Nephron progenitor cell (in vitro differentiated cells): ENCODE measurements at places on chromosomes 12 and 14.

GRCh38 chr12:52618216-52618615 is at the start of gene KRT73:
KRT73 (minus strand) TSS chr12:52618559; CDS start chr12:52618524, 35 bp downstream.
- no peak for DNase-seq

GRCh38 chr14:32681598-32681997 is 257.1 kb upstream of the NPAS3 start:
- no peak for DNase-seq

- DNase-seq = no peak
Observed at GRCh38 chr12:80374615-80375014, 69.4 kb upstream of the PTPRQ start.

DNA sequence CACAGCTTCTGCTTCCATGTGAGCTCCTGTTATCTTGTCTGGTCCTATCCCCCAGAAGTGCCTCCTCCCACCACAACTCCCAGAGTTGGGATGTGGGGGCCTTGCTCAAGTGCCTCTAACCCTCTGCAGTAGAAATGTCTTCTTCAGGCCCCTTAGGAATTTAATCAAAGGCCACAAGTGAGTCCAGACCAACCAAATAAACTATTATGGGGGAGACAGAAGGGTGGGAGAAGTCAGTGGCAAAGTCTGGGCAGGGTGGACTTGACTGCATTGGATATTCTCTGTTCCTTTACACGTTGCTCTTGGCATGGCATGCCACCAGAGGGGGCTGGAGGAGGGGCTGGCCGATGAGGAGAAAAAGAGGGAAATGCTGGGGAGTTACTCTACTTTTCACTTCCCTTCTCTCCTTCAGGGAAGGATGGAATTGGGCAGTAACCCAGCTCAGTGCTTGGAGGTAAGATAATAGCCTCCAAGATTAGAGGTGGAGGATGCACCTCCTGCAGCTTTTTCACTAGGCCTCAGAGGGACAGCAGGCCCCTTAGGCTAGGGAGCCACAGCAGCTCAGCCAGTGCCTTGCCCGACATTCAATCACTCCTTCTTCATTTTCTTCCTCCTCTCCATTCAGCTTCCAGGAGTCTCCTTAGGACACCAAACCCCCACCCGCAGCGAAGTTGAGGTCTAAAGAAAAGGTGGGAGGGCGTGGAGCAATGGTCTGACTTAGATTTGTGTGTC is 1.2 kb upstream of the AP1G2 start:
- peak; percentile 56 for DNase-seq

DNA sequence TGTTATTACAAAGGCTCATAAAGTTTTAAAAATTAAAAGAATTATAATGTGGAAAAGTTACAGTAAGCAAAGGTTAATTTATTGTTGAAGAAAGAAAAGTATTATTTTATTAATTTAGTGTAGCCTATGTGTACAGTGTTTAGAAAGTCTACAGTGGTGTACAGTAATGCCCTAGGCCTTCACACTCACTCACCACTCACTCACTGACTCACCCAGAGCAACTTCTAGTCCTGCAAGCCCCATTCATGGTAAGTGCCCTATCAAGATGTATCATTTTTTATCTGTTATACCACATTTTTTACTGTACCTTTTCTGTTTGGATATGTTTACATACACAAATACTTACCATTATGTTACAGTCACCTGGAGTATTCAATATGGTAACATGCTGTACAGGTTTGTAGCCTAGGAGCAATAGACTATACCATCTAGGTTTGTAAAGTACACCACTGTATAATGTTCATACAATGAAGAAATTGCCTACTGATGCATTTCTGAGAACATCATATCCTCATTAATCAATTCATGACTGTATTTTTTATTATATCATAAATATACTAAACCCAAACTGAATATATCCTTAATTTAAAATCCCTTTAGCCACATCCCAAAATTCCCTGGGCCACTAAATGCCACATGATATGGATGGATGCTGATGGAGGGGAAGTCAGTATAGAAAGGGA is 43.6 kb upstream of the NID2 start:
- DNase-seq = no peak

DNA sequence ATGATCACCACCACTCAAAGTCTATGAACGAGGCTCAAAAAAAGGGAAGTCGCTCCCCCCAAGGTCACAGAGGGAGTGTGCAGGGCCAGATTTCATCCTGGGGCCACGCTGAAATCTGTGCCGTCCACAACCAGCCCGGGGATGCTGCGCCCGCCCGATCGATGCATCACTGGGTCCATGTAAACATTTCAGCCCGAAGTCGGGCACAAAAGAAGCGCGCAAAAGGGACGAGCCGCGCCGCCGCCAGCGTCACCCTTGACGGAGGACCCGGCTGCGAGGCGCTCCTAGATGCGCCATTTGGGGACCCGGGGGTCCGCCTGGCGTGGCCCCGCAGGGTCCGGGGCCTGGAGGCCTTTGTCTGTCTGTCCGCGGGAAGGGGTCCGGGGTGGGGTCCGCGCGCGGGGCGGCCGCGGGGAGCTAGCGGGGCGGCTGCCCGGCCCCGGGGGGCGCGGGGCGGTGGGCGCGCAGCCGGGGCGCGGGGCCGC is 503 bp downstream of the FBXO21 start:
- peak; percentile 56 for DNase-seq

DNA sequence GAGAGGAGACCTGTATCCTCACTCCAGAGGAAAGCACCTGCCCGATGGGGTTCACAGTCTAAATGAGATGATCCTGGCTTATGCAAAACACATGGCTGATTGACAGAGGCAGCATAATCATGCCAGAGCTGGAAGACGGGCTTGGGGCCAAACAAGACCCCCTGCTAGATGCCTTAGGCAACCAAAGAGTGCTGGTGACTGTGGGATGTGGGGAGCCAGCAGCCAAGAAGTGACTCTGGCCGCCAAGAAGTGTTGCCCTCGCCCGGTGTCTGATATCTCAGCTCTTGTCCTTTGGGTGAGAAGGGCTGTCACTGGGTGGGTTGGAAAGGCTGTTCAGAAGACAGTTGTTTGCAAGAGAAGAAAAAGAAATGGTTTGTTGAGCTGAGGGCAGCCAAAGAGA is 56.7 kb downstream of the PLEKHG3 start:
- no peak for DNase-seq

DNA sequence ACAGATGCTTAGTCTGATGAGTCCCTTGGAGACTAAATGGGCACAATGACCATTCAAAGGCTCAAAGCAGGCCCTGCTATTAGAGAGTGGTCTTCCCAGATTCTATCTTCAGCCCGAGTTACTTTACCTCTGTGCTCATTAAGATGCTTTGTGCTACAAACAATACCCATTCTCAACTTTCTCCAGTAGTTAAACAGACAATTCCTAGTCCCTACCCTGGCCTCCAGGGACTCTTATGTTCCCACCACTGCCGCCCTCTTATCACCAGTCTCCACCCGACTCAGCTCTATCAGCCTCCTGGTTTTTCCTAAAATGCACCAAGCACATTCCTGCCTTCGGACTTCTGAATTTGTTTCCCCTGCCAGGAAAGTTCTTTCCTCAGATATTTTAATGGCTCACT is 25.6 kb upstream of the GPHB5 start:
- DNase-seq = no peak

DNA sequence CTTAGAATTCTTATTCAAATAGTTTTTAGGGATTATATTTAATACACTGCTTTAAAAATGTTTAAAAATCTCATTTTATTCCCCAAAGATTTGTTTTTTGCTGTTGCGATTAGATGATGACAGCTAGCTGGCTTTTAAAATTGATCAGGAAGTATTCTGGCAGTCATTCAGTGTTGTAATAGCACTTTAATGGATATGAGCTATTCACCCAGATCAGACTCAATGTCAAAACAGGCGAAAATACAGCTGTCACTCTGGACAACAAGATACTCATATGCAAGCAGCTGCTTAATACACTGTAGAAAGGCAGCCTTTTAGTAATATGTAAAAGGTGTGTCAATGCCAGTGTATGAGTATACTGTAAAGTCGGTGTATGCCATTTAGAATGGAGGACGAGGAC is 91.7 kb downstream of the NPAS3 start:
- DNase-seq = no peak

DNA sequence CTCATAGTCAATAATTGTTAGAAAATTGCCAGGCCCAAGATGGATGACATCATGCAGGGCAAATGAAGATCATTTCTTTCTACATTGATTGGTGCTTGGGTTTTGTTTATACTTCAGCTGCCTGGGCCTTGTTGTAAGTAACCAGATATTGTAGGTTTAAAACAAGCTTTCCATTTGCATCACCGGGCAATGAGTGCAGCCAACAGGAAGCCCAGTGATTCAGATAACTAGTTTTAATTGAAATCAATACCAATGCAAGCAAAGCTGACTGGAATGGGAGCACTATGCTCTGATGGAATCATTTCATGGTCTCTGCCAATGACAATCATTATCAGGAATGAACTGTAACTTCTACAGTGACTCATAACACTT is 279.3 kb downstream of the DUSP6 start:
- DNase-seq = no peak

GRCh38 chr12:89781946-89782550 is 73.4 kb upstream of the ATP2B1 start:
- DNase-seq = no peak

- no peak for DNase-seq
Observed at GRCh38 chr12:96912261-96912660, 5.2 kb downstream of the NEDD1 start.

- DNase-seq = peak; percentile 42
Observed at GRCh38 chr12:55017416-55017925, 2.3 kb upstream of the NEUROD4 start.

GRCh38 chr14:102965971-102966655 is 43.6 kb downstream of the AMN start:
- no peak for DNase-seq

DNA sequence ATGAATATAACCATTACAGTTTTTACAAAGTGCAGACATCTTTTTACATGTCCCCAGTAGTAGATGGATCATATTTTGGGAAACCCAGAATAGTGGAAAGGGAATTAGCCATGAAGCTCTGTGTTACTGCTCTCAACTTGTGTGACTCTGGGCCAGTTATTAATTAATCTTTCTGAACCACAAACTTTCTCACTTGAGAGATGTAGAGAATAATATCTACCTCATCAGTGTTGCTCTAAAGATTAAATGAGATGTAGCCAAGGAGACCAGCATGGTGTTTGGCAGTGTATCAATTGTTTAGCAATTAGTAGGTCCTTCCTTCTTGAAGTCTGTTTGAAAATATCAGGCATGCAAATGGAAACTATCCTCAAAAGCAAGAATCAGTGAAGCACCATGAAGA is 169.2 kb downstream of the TMTC2 start:
- no peak for DNase-seq

DNA sequence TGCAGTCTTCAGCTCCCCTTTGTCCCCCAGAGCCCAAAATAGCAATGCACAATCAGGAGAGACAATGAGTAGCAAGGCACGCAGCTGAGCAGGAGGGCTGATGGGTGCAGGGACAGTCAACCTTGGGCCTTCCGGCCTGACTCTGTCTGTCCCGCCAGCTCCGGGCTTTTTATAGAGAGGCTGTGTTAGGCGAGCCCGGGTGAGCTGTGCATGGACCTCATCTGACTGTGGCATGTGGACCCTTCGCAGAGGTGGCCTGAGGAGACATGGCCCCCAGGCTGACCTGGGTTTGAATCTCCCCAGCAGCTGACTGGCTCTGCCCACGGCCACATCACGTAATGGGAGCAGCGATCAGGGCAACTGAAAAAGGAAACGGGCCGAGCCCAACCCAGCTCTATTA is 177.9 kb downstream of the TSPAN9 start:
- no peak for DNase-seq

DNA sequence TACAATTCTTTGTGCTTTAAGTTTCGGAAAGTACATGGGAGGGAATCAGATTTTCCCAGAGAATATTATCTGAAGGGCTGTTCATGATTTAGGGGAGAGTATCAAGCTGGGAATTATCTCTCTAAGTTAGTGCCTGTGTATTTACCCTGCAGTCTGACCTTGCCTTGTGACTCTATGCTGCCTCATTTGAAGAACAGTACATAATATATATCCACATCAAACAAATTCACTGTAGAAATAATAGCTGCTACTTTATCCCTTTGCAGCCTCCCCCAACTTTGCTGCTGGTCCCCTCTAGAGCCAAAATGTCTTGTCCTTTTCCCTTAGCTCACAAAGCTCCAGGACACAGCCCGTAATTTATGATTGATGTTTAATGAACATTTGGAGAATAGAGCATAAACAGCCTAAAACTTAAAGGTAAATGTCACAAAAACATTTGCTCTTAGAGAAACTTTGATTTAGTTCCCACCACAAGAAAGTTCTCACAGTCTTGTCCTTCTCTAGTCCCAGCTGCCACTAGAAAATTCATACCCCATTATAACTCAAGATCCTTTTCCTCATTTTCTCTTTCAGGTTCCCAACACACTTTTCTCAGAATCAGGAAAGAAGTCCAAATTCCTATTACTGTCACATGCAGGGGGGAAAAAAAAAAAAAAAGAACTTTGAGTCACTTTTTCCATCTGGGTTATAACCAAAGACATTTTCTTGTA is 1009.6 kb downstream of the FLRT2 start:
- DNase-seq = no peak

DNA sequence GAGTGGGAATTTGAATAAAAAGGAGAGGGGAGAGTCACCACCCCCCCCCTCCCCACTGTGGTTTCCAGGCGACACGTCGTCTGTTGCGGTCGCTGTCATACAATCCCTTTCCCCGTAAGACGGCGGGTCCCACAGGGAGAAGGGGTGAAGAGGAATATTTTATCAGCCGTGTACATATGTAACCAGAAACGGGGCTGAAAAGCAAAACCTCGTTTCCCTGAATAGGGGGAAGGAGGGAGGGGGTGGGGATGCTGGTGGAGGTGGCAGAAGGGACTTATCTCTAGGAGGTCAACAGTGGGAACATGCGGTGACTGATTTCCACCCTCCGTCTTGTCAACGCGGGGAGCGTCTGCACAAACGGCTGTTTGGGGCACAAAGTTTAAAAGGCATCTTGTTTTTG is 171.4 kb downstream of the RBM19 start:
- no peak for DNase-seq

GRCh38 chr14:85536833-85537190 is 6.9 kb downstream of the FLRT2 start:
- DNase-seq = no peak

GRCh38 chr14:103121846-103122584 is 1.2 kb upstream of the TNFAIP2 start:
- DNase-seq = peak; percentile 79

- DNase-seq = peak; percentile 75
Observed at GRCh38 chr12:49777800-49778748, 36.7 kb downstream of the TMBIM6 start.

- no peak for DNase-seq
Observed at GRCh38 chr14:26856876-26857518, 259.2 kb upstream of the NOVA1 start.

- DNase-seq = no peak
Observed at GRCh38 chr12:6163416-6164060, 36.7 kb upstream of the CD9 start.

- no peak for DNase-seq
Observed at GRCh38 chr14:23164250-23164649, 19.2 kb downstream of the SLC7A8 start.

DNA sequence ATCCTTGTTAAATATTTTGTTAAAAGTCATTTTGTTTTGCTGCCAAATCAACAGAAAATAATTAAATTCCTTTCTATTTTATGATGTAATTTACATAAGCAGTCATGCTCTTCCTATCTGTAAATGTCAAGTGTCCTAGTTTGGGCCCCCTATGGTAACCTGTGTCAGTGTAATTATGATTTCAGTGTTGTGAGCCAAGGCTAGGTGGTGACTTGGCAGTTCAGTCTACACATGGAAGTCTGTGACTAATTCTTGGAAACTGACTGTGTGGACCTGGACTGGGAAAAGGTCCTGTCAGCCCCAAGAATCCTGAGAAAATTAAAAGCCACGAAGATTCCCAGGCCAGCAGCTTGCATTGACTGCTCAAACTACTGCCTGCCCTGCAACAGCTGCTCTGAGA is 371.0 kb downstream of the FUT8 start:
- no peak for DNase-seq
